Activated CD8-positive, alpha-beta T cell treated with anti-CD3 and anti-CD28 coated beads for 36 hours (primary cell): ENCODE measurements at places on chromosomes 11 and 22.

DNA sequence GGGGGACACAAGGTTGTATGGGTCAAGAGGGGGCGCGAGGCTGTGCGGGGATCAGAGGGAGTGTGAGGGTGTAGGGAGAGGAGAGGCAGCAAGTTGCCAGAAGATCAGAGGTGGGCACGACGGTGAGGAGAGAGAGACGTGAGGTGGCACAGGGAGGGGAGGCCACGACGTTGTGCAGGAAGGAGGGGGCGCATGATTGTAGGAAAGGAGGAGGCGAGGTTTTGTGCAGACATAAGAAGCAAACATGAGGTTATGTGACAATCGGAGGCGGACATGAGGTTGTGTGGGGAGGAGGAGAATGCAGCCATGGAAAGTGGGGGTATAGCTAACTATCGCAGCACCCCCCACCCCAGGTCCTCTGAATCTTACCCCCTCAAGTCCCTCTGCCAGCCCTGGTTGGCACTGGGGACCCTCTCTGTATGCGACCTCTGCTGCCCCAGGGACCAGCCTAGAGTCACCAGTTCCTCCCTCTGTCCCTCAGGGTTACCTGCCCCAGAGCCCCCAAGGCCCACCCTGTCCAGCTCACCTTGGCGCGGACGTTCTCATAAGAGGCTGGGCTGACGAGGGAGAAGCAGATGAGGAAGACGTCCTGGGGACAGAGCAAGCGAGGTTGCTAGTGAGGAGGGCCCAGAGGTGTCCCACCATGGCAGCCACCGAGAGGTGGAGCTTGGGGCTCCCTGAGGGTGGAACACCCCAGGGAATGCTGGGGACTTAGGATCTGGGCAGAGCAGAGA lies 12.5 kb downstream of the RAC2 start:
- DNase-seq, result peak; percentile 87

GRCh38 chr11:120116966-120117365 lies 20.9 kb downstream of the TRIM29 start:
- no peak for DNase-seq

DNA sequence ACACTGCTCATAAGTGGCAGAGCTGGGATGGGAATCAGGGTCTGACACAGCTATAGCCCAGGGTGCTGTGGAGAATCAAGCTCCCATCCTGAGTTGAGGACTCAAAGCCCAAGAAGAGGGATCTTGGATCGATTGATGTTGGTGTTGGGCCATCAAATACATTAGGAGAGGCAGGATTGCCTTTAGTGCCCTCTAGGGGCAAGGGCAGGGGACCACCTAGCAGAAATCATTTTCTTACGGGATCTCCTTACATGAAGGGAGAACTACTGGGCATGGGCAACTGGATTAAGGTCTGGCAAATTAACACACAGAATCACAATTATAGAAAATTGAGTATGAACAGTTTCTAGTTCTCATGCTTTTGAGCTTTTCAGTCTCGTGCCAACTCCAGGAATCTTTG lies 24.9 kb upstream of the EMSY start:
- DNase-seq, result peak; percentile 31

DNA sequence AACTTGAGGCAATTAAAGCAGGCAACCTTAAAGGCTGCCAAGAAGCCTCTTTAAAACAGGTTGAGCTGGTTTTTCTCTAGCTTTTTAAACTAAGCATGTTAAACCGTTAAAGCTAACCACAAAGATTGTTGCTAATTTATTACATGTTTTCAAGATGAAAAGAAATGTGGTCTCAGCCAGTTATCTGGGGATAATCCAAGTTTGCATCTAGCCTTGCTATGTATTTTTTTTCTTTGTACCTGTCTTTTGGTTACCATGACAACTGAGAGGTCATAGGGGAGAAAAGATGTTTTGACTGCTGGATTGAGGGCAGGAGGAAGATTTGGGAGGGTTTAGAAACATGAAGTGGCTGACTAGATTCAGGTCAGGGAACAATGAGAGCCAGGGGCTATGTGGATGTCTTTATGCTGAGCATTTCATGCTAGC lies 19.2 kb upstream of the PGM2L1 start:
- no peak for DNase-seq
